ENCODE measurements at places on chromosomes 11 and 22.

GRCh38 chr11:44082645-44083044 lies 12.8 kb upstream of the EXT2 start:
- H3K36me3 ChIP-seq: peaks cover 10% of the 10 kb centered on the region
- H3K27me3 ChIP-seq: no peaks in the 10 kb centered on the region
- no peak overlapping the region for H3K27ac ChIP-seq
- DNase-seq: no peak
- H3K4me1 ChIP-seq: no peaks in the 10 kb centered on the region

DNA sequence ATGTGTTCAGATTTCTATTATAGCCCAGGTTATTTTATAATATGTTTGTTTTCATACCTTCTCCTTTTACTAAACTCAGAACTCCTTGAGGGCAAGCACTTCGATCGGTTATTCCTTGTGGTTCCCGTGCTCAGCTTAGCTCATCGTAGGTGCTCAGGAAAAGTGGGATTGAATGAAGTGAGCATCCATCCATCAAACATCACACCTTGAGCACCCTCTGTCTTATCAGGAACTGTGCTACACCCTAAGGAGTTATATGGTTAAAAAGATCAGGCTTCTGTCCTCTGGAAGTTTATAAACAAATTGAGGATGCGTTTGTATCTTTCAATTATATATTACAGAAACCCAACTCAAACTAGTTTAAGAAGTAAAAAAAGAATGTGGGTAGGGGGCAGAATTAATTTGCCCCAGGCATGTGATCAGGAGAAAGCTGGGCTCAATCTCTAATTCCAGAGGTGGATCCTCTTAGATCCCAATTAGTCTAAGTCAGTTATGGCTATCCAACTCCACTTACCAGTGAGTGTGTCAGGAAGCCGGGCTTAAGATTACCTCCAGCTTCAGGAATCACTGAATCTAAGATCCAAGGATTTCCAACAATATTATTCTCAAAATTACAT lies 59.9 kb upstream of the RRAS2 start:
- no peaks in the 10 kb centered on the region for H3K27me3 ChIP-seq
- no peak overlapping the region for H3K4me3 ChIP-seq
- no peak for DNase-seq
- no peak overlapping the region for H3K27ac ChIP-seq
- H3K36me3 ChIP-seq: no peaks in the 10 kb centered on the region

- H3K27ac ChIP-seq: no peak overlapping the region
- no peak for DNase-seq
- no peak overlapping the region for H3K4me3 ChIP-seq
- H3K36me3 ChIP-seq: no peaks in the 10 kb centered on the region
- peaks cover 7% of the 10 kb centered on the region for H3K27me3 ChIP-seq
Observed at GRCh38 chr22:36928196-36928595, 14.8 kb downstream of the CSF2RB start.

DNA sequence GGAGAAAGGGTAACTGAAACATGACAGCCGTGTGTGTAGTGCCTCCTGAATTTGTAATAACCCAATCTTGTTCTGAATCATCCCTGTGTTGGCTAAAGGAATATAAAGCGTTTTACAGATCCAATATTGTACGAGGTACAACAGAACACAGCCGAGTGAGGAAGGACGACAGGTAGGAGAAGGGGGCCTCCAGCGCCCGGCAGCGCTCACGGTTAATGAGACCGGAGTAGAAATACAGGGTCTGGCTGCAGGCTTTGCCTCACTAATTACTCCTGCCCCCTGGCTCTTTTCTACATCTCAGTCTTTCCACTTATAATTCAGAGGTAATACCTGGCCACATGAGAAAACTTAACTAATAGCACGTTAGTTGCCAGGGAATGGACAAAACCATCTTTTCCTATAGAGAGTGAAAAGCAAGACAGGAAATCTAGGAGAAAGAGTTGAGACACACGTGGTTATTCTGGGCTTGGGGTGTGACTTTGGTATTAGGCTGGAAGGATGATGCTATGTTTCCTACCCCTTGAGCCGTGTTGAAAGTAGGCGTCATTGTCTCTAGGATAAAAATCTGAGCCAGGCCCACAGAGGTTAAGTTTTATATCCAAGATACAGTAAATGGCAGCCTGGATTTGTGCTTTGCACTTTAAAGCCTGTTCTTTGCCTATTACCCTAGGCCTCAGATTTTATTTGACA lies 54.1 kb downstream of the GRIK4 start:
- H3K4me3 ChIP-seq: peak overlapping the region; percentile 21
- H3K27me3 ChIP-seq: peaks cover 49% of the 10 kb centered on the region
- DNase-seq: no peak
- H3K27ac ChIP-seq: peak overlapping the region; percentile 41
- H3K36me3 ChIP-seq: no peaks in the 10 kb centered on the region

GRCh38 chr11:56910785-56911184 lies 77.9 kb upstream of the OR5AK2 start:
- no peak overlapping the region for H3K4me3 ChIP-seq
- no peak for DNase-seq
- H3K27me3 ChIP-seq: no peaks in the 10 kb centered on the region
- no peaks in the 10 kb centered on the region for H3K36me3 ChIP-seq
- H3K4me1 ChIP-seq: no peaks in the 10 kb centered on the region

- H3K36me3 ChIP-seq: no peaks in the 10 kb centered on the region
- no peak overlapping the region for H3K27ac ChIP-seq
- no peak for DNase-seq
Observed at GRCh38 chr22:46081036-46081830, 69.1 kb upstream of the PPARA start.

DNA sequence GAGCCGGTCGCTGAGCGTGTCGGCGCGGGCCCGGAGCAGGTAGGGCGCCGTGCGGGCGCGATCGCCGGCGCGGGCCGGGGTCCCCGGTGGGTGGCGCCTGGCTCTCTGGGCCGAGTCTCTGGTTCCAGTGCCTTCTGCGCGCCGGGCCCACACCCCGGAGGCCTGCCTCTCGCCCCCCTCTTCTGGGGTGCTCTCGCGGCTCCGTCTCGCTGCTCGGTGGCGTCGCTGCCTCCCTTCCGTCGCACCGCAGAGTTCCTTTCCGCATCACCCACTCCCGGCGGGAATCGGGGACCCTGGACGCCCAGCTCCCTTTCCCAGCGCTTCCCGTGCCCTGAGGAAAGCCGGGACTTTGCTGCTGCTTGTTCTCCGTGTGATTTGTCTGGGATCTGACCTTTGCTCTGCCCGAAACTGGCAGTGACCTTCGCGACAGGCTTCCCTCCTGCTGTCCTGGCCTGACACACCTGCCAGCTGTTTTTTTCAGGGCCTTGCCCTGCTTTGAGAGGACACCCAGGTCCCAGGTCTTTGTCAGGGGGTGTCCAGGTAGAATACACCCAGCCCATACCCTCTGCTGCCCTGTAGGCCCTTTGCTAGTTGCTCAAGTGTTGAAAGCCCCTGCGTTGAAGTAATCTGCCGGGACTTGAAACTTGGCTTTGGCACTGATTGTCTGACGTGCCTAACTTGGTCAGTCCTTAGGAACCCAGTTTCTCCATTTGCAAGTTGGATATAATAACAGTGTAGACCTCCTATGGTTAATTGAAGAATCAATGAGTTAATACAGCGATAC lies 711 bp downstream of the FDX1 start:
- peak overlapping the region; percentile 94 for H3K4me3 ChIP-seq
- DNase-seq: peak; percentile 29
- peaks cover 5% of the 10 kb centered on the region for H3K36me3 ChIP-seq
- H3K27ac ChIP-seq: peak overlapping the region; percentile 94
- peaks cover 54% of the 10 kb centered on the region for H3K4me1 ChIP-seq
- H3K27me3 ChIP-seq: no peaks in the 10 kb centered on the region

DNA sequence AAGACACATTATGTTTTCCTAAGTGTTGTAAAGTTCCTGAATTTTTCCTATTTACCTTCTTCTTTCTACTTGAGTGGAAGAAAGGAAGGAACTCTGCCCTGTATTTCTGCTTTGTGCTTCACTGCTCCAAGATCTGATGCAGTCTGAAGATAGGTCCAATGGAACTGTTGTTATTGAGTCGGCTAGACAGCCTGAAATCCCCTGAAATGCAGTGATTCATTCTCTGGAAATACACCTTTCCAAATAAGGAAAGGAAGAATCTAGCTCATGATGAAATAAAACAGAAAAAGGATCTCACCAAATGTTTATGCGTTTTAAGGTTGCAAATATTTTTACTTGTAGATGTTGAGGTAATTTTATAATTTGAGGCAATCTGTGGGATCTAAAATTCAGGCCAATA lies 322.8 kb downstream of the GUCY1A2 start:
- no peaks in the 10 kb centered on the region for H3K27me3 ChIP-seq
- no peak overlapping the region for H3K27ac ChIP-seq
- DNase-seq: no peak
- H3K4me1 ChIP-seq: no peaks in the 10 kb centered on the region
- H3K4me3 ChIP-seq: no peak overlapping the region

DNA sequence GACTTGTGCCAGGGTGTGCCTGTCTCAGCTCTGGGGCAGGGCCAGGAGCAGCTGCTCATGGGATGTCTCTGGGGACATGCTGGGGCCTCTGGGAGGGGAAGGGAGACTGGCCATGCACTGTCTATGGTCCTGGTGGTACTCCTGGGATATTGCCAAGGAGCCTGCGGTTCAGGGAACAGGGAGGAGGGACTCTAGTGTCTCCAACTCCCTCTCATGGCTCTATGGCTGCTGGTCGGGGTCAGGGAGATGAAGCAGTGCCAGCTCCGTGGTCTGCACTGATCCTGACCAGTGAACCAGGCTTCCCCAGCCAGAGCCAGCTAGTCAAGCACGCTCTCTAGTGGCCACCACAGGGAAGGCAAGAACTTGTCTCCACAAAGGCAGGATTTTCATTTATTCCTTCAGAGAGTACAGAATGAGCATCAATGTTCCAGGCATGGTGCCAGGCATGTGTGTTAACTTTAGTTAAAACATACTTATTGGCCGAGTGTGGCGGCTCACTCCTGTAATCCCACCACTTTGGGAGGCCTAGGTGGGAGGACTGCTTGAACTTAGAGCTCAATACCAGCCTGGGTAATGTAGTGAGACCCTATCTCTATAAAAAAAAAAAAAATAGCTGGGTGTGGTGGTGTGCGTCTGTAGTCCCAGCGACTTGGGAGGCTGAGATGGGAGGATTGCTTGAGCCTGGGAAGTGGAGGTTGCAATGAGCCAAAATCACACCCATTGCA lies 2.5 kb upstream of the BEST1 start:
- H3K4me3 ChIP-seq: no peak overlapping the region
- H3K27ac ChIP-seq: no peak overlapping the region
- peaks cover 6% of the 10 kb centered on the region for H3K4me1 ChIP-seq
- no peaks in the 10 kb centered on the region for H3K27me3 ChIP-seq
- DNase-seq: peak; percentile 68
- H3K36me3 ChIP-seq: no peaks in the 10 kb centered on the region

DNA sequence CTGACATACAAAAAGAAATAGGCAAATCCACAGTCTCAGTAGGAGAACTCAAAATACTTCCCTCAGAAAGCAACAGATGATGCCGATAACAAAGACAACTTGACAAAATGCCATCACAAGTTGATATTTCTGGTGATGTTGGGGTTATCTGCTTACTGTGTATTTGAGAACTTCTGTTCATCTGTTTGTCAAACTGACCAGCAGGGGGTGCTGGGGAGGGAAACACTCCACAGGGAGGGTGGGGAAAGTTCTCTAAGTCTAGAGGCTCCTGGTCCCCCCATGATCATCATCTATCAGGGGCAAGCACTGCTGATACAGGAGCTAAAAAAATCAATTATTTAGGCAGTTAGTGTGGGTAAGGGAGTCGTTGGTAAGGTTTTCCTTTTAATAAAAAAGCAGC lies 19.2 kb downstream of the GLYATL1 start:
- H3K27me3 ChIP-seq: peaks cover 2% of the 10 kb centered on the region
- no peak overlapping the region for H3K4me3 ChIP-seq
- H3K4me1 ChIP-seq: peaks cover 2% of the 10 kb centered on the region
- peak; percentile 52 for DNase-seq

DNA sequence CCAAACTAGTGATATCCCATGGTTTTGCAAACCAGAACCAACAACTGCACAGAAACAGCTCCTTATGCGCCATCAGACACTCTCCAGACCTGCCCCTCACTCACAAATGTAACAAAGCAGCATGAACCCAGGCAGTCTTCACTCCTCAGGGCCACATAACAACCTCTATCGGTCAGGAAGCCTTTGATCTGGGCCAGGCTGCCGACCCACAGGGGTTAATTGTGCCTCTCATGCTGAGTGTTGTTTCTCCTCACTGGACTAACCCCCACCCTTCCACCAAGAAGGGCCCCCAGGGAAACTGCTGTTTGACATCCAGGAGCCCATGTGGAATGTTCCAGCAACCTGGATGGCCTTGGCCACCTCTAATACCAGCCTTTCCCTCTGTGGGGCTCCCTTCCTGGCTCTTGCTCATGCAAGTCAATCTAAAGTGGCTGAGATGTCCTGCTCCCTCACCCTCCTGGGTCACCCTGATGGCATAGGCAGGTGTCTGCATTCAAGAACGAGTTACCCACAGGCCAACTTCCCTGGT lies 7.9 kb upstream of the RGL4 start:
- H3K4me1 ChIP-seq: no peaks in the 10 kb centered on the region
- H3K4me3 ChIP-seq: no peak overlapping the region
- peaks cover 4% of the 10 kb centered on the region for H3K36me3 ChIP-seq

DNA sequence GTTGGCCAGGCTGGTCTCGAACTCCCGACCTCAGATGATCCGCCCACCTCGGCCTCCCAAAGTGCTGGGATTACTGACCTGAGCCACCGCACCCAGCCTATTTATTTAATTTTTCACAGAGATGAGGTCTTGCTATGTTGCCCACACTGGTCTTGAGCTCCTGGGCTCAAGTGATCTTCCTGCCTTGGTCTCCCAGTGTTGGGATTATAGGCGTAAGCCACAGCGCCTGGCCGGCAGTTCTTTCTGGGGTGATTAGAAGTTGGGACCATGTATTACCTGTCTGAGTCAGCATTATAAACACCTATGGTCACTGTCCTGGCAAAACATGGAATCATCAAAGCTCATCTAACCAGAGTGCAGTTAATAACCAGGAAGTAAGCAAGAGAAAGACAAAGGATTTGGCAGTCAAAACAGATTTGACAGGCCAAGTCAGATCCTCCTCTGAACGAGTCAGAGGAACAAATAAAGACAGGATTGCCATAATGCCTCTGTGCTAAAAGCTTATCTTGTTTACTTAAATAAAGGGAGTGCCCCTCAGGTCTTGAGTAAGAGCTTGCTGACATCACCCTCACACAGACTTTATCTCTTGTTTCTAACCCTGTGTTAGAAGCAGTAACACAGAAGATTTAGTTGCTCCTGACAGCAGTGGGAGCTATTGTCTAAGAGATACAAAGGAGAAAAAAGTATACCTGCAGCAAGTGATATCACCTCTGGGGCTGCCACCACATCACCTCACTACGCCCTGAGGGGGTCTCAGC lies 3.7 kb downstream of the SERPIND1 start:
- no peak for DNase-seq
- H3K4me3 ChIP-seq: no peak overlapping the region
- no peaks in the 10 kb centered on the region for H3K27me3 ChIP-seq
- no peak overlapping the region for H3K27ac ChIP-seq

- DNase-seq: no peak
- no peaks in the 10 kb centered on the region for H3K27me3 ChIP-seq
- H3K4me1 ChIP-seq: peaks cover 41% of the 10 kb centered on the region
- no peak overlapping the region for H3K4me3 ChIP-seq
Observed at GRCh38 chr11:35761899-35762298, 99.3 kb downstream of the TRIM44 start.

- peaks cover 25% of the 10 kb centered on the region for H3K4me1 ChIP-seq
- peaks cover 3% of the 10 kb centered on the region for H3K27me3 ChIP-seq
- peaks cover 17% of the 10 kb centered on the region for H3K36me3 ChIP-seq
- H3K4me3 ChIP-seq: no peak overlapping the region
Observed at GRCh38 chr11:65648997-65649493, 11.1 kb downstream of the SIPA1 start.

GRCh38 chr11:85589373-85589772 lies 37.8 kb downstream of the DLG2 start:
- H3K36me3 ChIP-seq: no peaks in the 10 kb centered on the region
- no peak for DNase-seq
- H3K27me3 ChIP-seq: peaks cover 2% of the 10 kb centered on the region

All from activated naive CD8-positive, alpha-beta T cell treated with anti-CD3 and anti-CD28 coated beads, Interleukin-2, amount 50 U/mL, for 24 hours (primary cell).